ENCODE measurements at places on chromosomes 1 and 21. TPM values are rescaled to one million over a fixed set of nuclear protein-coding genes. Genes with fewer than 3 reads are reported as not detected.

Gene EXTL1
- polyA plus RNA-seq: not detected

Gene BRWD1
- polyA plus RNA-seq: 12.7 TPM

Gene ERVH48-1
- polyA plus RNA-seq: not detected

Gene KRTAP7-1
- not detected for polyA plus RNA-seq

Gene CYP2J2
- polyA plus RNA-seq: not detected

DNA sequence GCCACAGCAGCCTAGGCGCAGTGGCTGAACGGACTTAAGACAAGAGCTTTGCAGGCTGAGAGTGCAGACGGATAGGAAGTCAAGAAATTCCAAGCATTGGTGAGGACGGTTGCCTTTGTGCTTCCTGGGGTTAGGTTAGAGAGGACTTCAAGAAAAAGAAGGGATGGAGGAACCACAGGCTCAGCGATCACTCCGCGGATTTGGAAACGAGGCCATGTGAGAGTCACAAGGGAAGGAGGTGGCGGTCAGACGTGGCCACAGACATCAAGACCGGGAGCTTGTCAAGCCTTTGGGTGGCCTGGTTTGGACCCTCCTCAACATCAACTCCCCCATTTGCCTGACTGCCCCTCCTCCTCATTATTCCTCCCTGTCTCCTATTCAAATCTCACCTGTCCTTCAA, 62.3 kb downstream of the NID1 start:
- H3K4me3 ChIP-seq: no peak overlapping the region
- no peaks in the 10 kb centered on the region for H3K27me3 ChIP-seq
- H3K27ac ChIP-seq: no peak overlapping the region
- no peaks in the 10 kb centered on the region for H3K36me3 ChIP-seq
- DNase-seq: no peak
- peaks cover 21% of the 10 kb centered on the region for H3K4me1 ChIP-seq

GRCh38 chr1:220339581-220339980, 67.3 kb upstream of the RAB3GAP2 start:
- no peak overlapping the region for H3K27ac ChIP-seq
- no peak for DNase-seq
- no peaks in the 10 kb centered on the region for H3K4me1 ChIP-seq

- no peak overlapping the region for H3K27ac ChIP-seq
- no peak for DNase-seq
- no peaks in the 10 kb centered on the region for H3K27me3 ChIP-seq
- H3K4me1 ChIP-seq: no peaks in the 10 kb centered on the region
- no peak overlapping the region for H3K4me3 ChIP-seq
Measured at GRCh38 chr1:7403265-7404045, 367.6 kb upstream of the VAMP3 start.

DNA sequence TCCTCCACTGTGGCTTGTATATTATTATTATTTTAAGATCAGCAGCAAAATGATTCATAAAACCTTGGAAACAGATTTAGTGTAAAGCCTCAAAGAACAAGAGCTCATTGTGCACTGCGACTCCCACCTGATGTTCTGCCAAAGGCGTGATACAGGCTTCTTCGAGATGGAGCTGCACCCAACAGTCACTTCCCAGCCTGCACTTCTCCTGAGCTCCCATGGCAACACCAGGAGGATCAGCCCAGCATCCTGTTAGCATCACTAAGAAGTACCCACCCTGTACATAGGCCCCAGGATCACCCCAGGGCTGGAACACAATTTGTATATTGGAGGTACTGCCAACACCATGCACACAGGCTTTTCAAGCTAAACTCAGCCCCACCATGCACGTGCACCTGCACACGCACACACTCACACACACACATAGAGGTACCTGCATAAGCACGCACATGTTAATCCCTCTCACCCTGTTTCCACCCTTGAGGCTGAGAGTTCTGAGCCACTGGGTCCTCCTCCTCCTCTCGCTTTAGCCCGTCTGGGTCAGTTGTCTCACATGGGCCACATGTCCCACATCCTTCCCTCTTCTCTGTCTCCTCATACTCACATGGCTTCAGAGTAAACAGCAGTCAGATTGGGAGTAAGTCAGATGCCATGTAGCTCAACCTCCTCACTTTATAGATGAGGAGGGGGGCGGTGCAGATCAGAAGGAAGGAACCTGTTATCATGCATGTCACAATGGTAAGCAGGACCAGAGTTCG, 281.9 kb upstream of the POU3F1 start:
- no peak overlapping the region for H3K27ac ChIP-seq
- peaks cover 4% of the 10 kb centered on the region for H3K27me3 ChIP-seq
- no peak for DNase-seq
- H3K4me3 ChIP-seq: no peak overlapping the region

GRCh38 chr1:70509996-70510876, 99.2 kb downstream of the CTH start:
- H3K27ac ChIP-seq: no peak overlapping the region
- DNase-seq: peak; percentile 45
- no peaks in the 10 kb centered on the region for H3K27me3 ChIP-seq
- H3K36me3 ChIP-seq: no peaks in the 10 kb centered on the region
- H3K4me1 ChIP-seq: no peaks in the 10 kb centered on the region

- no peaks in the 10 kb centered on the region for H3K4me1 ChIP-seq
- peak; percentile 43 for DNase-seq
- H3K27me3 ChIP-seq: no peaks in the 10 kb centered on the region
- no peak overlapping the region for H3K4me3 ChIP-seq
- H3K36me3 ChIP-seq: no peaks in the 10 kb centered on the region
Measured at GRCh38 chr1:40438391-40439015, 11.8 kb upstream of the ZFP69B start.

DNA sequence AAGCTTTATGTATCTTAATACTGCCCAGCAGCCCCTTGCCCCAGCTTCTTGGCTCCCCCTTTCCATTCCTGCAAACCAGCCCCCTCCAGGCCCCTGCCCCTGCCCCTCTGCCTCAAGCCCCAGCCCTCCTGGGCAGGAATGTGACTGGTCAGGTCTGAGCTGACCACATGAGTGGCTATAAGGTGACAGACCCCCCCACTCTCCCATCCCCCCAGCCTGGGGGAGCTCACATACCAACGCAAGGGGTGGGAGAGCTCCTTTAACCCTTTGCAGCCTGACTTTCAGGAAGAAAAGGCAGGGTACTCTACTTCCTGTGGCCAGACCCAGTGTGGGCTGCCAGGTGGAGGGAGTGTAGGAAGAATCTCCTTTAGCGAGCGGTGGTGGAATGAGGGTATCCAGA, 33.2 kb downstream of the AHDC1 start:
- no peak overlapping the region for H3K4me3 ChIP-seq
- DNase-seq: no peak
- no peaks in the 10 kb centered on the region for H3K36me3 ChIP-seq
- peaks cover 14% of the 10 kb centered on the region for H3K27me3 ChIP-seq
- no peak overlapping the region for H3K27ac ChIP-seq

All from CD14-positive monocyte (primary cell).